ENCODE measurements at places on chromosomes 4 and X.

DNA sequence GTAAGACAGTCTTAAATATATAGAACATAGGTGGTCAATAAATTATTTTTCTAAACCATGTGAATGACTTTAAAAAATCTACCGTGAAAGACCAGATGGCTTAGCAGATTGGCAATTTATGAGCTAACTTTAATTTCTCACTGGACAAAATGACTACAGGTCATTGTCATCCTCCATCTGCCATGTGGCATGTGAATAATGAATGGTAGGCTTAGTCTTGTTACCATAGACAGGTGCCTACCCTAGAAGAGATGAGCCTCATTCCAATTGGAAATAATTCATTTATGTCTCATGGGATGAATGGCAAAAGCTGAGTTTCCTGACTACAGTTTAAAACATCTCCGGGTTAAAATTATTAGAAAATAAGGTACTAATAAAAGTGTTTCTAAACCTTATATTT is 1043.3 kb downstream of the FAT4 start:
- no peak for DNase-seq

- DNase-seq, result no peak
Measured at GRCh38 chrX:148354916-148355315, 145.5 kb upstream of the AFF2 start.

- DNase-seq, result no peak
Measured at GRCh38 chr4:13533670-13534343, 10.5 kb downstream of the NKX3-2 start.

DNA sequence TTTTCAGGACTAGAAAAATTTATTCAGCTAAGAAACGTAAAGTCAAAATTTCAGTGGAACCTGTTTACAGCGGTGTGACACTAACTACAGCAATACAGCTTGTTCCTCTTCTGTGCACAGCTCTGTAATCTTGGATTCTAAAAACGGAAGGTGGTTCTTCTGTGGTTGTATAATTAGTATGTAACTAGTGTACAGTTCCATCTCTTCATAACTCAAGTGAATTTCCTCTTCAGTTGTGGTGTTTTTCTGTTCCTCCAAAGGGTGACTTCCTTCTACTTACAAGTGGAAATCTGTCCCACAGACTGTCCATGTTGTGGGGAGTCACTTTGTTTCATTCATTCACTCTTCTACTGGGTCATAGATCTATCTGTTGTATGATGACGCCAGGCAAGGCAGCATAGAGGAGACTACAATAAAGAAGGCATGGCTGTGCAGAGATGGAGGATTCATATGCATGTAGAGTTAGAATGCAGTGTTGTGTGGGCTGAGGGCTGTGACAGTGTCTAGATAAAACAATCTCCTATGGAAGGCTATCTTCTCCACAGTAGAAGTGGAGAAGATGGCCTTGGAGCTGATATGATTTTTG is 5.4 kb downstream of the DAPP1 start:
- no peak for DNase-seq

GRCh38 chr4:17915439-17915838 is 104.7 kb downstream of the NCAPG start:
- no peak for DNase-seq

DNA sequence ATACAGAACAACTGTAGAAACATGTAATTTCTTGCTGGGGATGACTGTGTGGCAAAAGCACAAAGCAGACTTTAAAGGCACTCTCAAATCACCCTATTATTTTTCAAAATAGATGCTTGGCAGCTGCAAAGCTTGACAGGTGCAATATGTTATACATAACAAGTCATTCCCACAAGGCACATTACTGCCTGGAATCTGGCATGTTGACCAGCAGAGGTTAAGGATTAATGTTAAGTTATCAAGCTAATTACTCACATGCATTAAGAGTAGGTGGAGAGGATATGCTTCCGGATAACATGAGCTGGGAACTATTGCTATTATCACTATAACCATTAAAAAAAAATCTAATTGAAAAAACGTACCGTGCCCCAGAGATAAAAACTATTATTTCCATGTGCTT is 17.8 kb downstream of the ANOS1 start:
- peak; percentile 26 for DNase-seq

DNA sequence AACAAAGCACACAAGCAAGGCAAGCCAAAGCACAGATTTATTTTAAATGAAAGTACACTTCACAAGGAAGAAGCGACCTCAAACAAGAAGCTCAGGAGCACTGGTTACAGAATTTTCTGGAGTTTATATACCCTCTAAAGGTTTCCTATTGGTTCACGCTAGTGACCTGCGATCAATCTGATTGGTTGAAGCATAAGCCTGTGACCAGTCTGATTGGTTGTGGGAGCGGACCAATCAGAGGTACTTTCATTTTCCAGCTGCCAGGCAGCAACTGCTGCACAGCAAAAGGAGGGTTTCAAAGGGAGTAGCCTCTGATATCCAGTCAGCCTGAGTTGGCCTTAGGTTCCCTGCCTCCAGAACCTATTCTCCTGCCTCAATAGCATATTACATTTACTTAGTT is 4.6 kb upstream of the AREG start:
- no peak for DNase-seq

DNA sequence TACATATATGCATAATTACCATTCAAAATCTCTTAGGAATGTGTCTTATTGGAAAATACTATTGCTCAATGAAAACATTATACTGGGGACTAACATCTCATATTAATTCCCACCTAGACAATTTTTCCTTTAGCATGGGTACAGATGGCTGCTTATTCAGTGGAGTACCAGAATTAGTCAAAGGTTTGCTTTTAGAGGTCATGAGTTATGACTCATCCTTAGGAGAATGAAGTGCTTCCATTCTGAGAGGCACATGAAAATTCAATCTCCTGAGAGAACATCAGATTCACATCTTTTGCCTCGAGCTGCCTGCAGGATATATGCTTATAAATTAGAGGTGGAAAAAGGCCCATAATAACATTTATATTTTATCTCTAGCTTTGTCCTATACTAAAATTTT is 378.0 kb upstream of the DMD start:
- no peak for DNase-seq

DNA sequence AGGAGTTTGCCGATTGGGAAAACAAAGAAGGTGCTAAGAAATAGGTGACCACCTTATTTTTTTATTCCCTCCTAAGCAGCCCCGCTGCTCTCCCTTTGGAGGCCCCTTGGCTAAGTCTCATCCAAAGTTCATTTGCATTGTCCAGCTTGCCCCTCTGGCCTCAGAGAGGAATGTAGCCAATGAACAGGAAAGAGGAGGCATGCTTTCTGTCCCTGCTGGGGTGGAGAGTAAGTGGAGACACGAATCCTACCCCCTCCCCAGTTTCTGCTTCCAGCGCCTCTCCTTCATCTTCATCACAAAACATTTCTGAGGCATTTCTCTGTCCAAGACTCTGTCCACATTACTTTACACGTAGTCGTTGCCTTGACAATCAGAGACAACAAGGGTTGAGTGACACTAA is 38.7 kb downstream of the NLGN3 start:
- no peak for DNase-seq

- DNase-seq, result peak; percentile 47
Measured at GRCh38 chr4:26410385-26411293, 79.6 kb downstream of the CCKAR start.

DNA sequence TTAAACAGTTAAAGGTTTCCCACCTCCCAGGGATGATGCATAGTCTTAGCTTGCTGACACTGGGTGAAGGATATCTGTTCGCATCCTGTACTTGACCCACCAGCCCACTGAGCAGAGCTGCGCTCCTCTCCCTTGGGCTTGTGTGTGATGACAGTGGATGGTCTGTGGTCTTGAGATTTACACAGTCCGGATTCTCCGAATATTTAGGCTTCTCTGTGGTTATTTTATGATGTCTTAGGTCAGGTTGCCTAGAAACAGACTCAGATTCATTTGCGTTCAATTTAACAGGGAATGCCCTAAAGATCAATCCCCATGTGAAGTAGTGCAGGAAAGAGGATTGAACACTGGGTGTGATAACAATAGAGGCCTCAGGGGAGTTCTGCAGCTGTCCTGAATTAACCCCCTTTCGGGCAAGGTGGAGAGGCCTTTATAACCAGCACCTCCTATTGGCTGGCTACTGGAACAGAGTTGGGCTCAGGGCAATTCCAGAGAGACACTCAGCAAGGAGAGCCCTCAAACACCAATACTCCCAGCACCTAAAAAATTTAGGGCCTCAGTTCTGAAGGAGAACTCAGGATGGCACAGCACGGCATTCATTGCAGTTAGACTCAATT is 653.2 kb upstream of the GALNT7 start:
- no peak for DNase-seq

- DNase-seq, result no peak
Measured at GRCh38 chrX:110985470-110985869, 110.5 kb upstream of the PAK3 start.

- no peak for DNase-seq
Measured at GRCh38 chrX:150049647-150050046, 111.4 kb upstream of the EOLA2 start.

- no peak for DNase-seq
Measured at GRCh38 chrX:41119803-41120202, 34.6 kb downstream of the USP9X start.

DNA sequence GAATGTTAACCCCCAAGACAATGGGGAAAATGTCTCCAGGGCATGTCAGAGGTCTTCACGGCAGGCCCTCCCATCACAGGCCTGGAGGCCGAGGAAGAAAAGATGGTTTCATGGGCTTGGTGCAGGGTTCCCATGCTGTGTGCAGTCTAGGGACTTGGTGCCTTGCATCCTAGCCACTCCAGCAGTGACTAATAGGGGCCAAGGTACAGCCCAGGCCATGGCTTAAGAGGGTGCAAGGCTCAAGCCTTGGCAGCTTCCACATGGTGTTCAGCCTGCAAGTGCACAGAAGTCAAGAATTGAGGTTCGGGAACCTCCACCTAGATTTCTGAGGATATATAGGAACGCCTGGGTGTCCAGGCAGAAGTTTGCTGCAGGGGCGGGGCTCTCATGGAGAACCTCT is 50.6 kb downstream of the BMP3 start:
- no peak for DNase-seq

- no peak for DNase-seq
Measured at GRCh38 chrX:154471839-154472684, 7.0 kb downstream of the LAGE3 start.

DNA sequence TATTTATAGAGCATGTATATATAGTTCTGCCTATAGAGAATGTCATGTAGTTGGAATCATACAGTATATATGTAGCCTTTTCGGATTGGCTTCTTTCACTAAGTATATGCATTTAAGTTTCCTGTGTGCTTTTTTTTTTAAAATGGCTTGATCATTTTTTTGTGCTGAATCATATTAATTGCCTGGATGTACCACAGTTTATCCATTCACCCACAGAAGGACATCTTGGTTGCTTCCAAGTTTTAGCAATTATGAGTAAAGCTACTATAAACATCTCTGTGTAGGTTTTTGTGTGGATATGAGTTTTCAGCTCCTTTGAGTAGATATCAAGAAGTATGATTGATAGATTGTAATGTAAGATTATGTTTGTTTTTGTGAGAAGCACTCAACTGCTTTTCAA is 23.8 kb downstream of the PTTG2 start:
- DNase-seq, result no peak

- DNase-seq, result no peak
Measured at GRCh38 chr4:41176340-41176739, 38.0 kb downstream of the APBB2 start.

GRCh38 chrX:67893931-67894330 is 350.1 kb downstream of the AR start:
- no peak for DNase-seq

DNA sequence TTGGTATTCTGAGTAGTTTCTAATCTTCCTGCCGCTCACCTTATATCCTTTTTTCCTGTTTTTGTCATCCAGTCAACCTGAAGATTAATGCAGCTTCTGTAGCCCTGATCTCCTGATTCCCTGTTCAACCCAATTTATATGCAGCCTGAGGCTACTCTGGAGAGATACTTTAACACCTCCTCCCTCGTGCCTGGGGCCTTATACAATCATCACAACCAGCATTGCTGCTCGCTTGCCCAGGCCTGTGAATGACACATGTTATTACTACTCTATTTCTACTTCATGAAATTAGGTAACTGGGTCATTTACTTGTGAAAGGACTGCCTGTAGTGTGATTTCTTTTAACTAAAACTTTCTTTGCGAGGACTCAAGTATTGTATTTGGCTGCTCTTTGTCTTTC is 33.7 kb upstream of the WDR17 start:
- DNase-seq, result no peak

- DNase-seq, result no peak
Measured at GRCh38 chr4:139241784-139242151, 38.3 kb downstream of the MGARP start.

- no peak for DNase-seq
Measured at GRCh38 chrX:24996096-24996709, 19.6 kb downstream of the ARX start.

GRCh38 chr4:59565836-59566235 is 1634.3 kb upstream of the ADGRL3 start:
- DNase-seq, result no peak

DNA sequence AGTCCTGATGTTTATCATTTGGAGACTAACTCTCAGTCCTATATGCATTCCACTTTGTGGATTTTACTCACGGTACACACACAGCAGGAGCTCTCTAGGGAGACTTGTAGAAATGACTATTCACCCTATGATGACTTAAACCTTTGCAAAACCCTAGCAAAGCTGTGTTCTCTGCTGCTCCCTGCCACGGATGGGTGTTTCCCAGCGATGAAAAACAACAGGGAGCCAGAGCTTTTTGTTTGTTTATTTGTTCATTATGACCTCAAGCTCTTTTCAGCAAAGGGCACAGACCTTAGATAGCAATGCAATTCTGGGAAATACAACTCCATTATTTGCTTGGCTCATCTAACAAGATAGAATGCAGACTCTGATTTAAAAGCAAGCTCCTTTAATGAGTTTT is 156.6 kb downstream of the GRIA3 start:
- DNase-seq, result no peak

DNA sequence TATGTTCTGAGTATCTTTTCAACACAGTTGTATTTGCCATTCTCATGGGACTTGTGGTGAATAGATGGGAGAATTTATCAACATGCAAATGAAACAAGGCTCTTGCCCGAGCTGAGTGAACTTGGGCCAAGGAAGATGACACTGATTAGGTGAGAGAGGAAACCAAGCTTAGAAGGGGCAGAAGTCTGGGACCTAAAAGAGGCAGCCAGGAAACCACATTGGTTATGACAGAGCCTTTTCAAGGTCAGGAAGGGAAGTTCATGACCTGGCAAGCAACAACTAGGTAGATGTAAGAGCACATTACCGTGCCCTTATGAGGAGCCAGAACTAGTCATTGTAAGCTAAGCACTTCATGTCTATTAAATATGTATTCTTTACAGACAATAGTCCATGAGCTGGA is 590.3 kb downstream of the PACRGL start:
- DNase-seq, result no peak

GRCh38 chr4:69843932-69844331 is 16.0 kb downstream of the SULT1E1 start:
- DNase-seq, result no peak
